Spinal cord (tissue), 10 donors: ENCODE measurements at places on chromosomes 5 and 9. TPM values are rescaled to one million over a fixed set of nuclear protein-coding genes. Genes with fewer than 3 reads are reported as not detected.

Gene MARCOL
- not detected for total RNA-seq

Gene PHF24
- 7.7 TPM for total RNA-seq

Gene CCDC171
- 28.3 TPM for total RNA-seq

Gene CXCL14
- 13.0 TPM for total RNA-seq

Gene C5orf34
- 7.5 TPM for total RNA-seq

Gene FGFR4
- total RNA-seq, result 1.1 TPM

Gene DDX46
- 34.9 TPM for total RNA-seq

GRCh38 chr5:101673120-101673519 lies 623.0 kb downstream of the SLCO4C1 start:
- H3K4me3 ChIP-seq, result no peak overlapping the region
- no peak for DNase-seq
- no peaks in the 10 kb centered on the region for H3K4me1 ChIP-seq
- H3K27ac ChIP-seq, result no peak overlapping the region

DNA sequence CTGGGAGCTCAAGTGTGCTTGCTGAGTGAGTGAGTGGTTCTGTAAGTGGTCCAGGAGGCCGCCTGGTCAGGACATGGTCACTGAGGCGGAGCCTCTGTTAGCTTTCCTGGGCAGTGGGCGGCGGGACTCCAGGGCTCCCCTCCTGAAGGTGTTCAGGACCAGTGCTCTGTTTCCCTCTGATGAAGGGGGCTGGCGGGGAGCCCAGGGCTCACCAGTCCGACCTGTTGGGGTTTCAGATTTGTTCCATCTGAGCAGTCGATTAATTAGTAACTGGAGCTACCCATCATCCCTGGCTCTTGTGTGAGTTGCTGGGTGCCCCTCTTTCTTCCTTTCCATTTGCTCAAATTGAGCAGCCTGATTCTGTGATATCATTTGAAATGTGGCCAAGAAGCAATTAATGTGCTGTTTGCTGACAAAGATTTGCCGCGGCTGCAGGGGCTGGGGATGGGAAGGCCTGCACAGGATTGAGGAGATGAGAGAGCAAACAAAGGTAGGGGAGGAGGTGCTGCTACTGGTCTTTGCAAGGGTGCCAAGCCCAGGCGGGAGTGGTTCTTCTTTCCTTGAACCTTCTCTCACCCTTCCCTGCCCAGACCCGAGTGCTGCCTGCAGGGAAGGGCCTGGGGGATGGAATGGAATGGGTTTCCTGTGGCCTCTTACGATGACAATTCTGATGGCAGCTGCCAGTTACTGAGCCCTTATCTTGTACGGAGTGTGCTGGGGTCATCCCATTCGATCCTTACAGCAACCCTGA lies 92.8 kb upstream of the PITX1 start:
- no peak overlapping the region for H3K4me3 ChIP-seq
- no peak overlapping the region for H3K27ac ChIP-seq
- H3K4me1 ChIP-seq, result peaks cover 9% of the 10 kb centered on the region
- peaks cover 2% of the 10 kb centered on the region for H3K27me3 ChIP-seq
- no peak for DNase-seq

DNA sequence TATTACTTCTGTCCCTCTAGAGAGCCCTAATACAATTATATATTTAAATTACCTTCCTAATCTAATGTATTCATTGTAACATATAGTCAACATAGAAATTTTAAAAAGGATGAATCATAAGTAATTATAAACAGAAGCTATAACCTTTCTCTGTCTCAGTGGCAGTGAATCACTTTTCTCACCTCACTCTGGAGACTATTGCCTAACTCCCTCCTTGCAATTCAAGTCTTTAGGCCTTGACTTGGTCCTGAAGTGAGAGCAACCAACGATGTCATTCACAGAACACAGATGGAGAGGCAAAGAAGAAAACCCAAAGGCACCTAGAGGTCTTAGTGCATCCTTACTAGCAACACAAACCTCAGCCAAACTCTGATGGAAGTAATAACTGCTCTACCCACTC lies 133.3 kb upstream of the DPYSL3 start:
- H3K27me3 ChIP-seq, result no peaks in the 10 kb centered on the region
- no peak for DNase-seq

DNA sequence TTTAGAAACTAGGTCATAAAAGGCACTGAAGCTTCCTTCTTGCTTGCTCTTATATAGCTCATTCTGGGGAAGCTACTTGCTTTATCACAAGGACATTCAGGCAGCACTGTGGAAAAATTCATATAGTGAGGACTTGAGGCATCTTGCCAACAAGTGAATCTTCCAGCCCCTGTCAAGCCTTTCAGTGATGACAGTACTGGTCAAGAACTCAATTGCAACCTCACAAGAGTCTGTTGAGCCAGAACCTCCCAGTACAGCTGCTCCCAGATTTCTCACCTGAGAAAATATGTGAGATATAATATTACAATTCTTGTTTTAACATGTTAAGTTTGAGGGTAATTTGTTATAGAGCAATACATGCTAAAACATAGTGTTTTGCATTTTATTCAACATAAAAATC lies 2011.0 kb upstream of the NUDT12 start:
- H3K36me3 ChIP-seq, result no peaks in the 10 kb centered on the region
- H3K27me3 ChIP-seq, result no peaks in the 10 kb centered on the region
- no peaks in the 10 kb centered on the region for H3K4me1 ChIP-seq
- no peak for DNase-seq
- H3K27ac ChIP-seq, result no peak overlapping the region
- no peak overlapping the region for H3K4me3 ChIP-seq

DNA sequence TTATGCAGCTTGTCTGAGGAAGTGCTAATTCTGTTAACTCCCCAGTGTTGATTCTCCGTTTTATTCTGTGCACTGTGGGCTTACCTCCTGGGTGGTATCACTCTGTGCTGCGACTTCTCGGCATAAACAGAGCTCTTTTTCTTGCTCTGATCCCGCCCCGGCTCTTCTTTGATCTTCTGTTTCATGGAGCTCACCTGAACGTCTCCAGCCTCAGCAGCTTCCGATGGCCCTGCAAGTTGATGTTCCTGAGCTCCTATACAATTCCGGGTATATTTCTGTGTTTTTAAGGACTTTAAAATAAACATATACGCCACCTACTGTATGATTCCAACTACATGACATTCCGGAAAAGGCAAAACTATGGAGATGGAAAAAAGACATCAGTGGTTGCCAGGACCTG lies 110.8 kb downstream of the TENT4A start:
- H3K27ac ChIP-seq, result no peak overlapping the region
- no peaks in the 10 kb centered on the region for H3K4me1 ChIP-seq
- H3K27me3 ChIP-seq, result no peaks in the 10 kb centered on the region
- H3K4me3 ChIP-seq, result no peak overlapping the region

GRCh38 chr9:117313989-117314388 lies 100.9 kb downstream of the ASTN2 start:
- no peak for DNase-seq
- H3K27me3 ChIP-seq, result no peaks in the 10 kb centered on the region
- H3K4me3 ChIP-seq, result no peak overlapping the region
- H3K4me1 ChIP-seq, result no peaks in the 10 kb centered on the region

DNA sequence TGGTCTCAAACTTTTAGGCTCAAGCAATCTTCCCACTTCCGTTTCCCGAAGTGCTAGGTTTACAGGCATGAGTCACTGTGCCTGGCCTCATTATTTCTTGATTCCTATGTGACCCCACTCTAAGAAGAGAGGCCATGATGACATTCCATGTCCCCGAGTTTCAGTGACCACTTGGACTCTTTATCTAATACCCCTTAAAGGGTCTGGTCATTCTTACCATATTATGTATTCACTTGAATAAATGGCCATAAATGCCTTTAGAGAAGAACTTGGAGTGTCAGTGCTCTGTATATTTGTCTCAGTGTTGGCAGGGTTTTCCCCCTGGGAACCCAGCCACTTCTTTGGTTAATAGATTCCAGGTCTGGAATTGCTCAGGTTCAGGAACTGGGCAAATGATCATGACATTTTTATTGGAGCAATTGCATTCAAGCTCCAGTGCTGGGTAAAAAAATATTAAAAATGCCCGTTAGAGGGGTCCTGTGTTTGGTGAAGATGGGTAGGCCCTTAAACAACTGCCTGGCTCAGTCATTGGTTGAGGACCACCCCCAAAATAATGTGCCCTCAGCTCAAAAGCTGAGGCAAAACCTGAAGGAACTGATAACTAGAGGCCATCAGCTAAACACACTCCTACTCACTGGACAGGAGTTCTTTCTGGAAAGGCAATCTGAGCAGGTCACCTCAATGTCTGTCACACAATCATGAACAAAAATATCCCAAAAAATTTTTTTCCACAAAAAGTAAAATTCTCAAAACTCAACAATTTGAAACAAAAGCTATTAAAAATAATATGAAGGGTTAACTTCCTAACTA lies 186.6 kb upstream of the ZNF608 start:
- H3K4me1 ChIP-seq, result no peaks in the 10 kb centered on the region
- no peak for DNase-seq
- H3K27me3 ChIP-seq, result no peaks in the 10 kb centered on the region
- H3K36me3 ChIP-seq, result no peaks in the 10 kb centered on the region
- no peak overlapping the region for H3K27ac ChIP-seq
- H3K4me3 ChIP-seq, result no peak overlapping the region

DNA sequence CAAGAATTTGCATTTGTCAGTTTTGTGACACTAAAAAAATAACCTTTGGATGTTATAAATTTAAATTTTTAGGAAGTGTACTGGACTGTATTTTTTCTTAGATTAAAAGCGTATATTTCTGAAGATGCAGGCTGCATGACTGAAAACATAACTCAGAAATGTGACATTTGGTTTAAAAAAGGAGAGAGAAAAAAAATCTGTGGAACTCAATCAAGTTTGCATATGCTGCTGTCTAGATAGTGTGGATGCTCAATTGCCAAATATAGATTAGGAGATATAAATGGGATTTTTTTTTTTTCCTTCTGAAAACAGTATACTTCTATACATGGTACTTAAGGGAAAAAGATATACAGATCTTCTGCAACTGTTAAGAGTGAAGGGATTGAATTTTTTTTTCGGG lies 402.3 kb downstream of the TAF11L14 start:
- H3K4me1 ChIP-seq, result no peaks in the 10 kb centered on the region
- no peak overlapping the region for H3K4me3 ChIP-seq
- H3K36me3 ChIP-seq, result no peaks in the 10 kb centered on the region
- H3K27ac ChIP-seq, result no peak overlapping the region
- DNase-seq, result no peak

DNA sequence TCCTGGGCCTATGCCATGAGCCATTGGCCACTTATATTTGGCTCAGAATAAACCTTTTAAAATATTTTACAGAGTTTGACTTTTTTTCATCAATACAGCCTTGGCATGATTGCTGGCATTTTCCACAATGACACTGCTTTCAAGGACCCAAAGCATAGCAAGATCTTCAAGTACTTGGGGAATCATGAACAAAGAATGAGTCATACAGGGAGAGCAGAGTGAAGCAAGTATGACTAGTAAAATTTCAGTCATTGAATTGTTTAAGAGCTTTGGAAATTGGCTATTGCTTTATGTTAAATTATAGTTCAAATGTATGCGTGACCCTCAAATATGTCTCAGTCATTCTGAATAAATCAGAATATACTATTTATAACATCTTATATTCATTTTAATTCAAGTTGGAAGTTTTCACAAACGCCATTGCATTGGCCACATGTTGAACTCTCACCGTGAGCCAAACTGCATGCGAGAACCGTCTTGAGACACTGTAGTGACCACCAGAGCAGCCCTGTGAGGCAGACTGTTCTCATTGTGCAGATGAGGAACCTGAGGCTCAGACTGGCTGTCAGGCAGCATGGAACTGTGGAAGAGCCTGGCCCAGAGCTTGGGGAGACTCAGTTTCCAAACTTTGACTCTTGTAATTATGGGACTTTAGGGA lies 52.9 kb downstream of the GDNF start:
- DNase-seq, result no peak
- H3K4me3 ChIP-seq, result no peak overlapping the region
- H3K27me3 ChIP-seq, result no peaks in the 10 kb centered on the region
- no peaks in the 10 kb centered on the region for H3K36me3 ChIP-seq
- H3K4me1 ChIP-seq, result no peaks in the 10 kb centered on the region

- H3K27ac ChIP-seq, result no peak overlapping the region
- H3K4me3 ChIP-seq, result no peak overlapping the region
- H3K27me3 ChIP-seq, result no peaks in the 10 kb centered on the region
- H3K4me1 ChIP-seq, result peaks cover 10% of the 10 kb centered on the region
Observed at GRCh38 chr9:19473605-19474004, 64.8 kb downstream of the ACER2 start.

- H3K4me3 ChIP-seq, result no peak overlapping the region
- no peaks in the 10 kb centered on the region for H3K36me3 ChIP-seq
- H3K4me1 ChIP-seq, result no peaks in the 10 kb centered on the region
- DNase-seq, result no peak
- H3K27me3 ChIP-seq, result no peaks in the 10 kb centered on the region
Observed at GRCh38 chr5:127891942-127892341, 188.8 kb downstream of the CCDC192 start.

DNA sequence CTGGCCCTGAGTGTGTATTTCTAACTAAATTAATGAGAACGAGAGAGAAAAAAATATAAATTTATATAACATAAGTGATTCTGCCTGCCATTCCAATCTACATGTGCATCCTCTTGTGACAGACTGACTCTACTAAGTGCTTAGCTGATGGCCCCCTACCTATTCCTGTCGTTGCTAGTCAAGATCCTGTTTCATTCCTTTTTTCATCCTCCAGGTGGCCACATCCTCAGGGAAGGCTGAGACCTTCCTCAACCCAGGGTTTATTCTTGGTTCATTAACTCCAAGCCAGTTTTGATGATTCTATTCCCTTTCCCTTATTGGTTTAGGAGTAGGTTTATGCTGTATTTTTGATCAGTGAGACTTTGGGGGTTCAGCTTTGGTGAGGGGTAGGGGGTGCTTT lies 201.3 kb downstream of the C9orf152 start:
- no peaks in the 10 kb centered on the region for H3K4me1 ChIP-seq
- no peak overlapping the region for H3K27ac ChIP-seq
- H3K27me3 ChIP-seq, result no peaks in the 10 kb centered on the region
- DNase-seq, result no peak

DNA sequence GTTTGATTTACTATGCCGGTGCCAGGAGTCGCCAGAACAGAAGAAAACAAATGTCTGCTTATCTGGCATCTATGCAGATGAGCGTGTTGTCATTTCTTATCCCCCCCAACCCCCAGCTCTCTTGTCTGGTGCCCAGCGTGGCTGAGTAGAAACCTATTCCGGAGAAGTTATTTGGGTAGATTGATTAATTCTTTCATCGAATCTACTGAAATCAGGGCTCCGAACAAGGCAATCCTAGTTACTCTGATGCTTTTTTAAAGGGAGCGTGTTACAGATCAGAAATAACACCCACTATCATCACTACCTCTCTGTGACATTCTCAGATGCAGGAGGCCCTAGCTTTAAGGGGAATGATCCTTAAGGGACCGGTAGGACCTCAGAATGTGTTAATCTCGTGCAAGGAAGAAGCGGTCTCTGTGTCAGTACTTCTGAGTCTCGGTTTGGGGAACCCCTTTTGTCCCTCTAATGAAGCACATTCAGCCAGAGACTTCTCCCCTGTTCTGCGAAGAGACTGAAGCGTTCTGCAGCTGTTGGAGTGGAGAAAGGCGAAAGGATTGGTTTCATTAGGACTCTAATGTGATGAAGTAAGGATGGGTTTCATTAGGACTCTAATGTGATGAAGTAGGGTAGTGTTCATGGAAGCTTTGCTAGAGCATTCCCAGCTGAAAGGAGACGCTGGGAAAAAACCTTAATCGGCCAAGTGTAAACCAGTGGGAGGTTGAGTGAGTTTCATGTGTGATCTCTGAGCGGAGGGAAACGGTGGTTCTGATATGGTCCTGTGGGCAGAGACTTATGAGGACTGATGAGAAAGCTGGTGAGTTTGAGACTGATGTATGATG lies 1.5 kb downstream of the PIP5K1B start:
- peaks cover 13% of the 10 kb centered on the region for H3K4me1 ChIP-seq
- no peak overlapping the region for H3K27ac ChIP-seq
- no peaks in the 10 kb centered on the region for H3K36me3 ChIP-seq
